Activated CD4-positive, alpha-beta T cell treated with anti-CD3 and anti-CD28 coated beads for 36 hours (primary cell): ENCODE measurements at places on chromosomes 6 and 20. TPM values are rescaled to one million over a fixed set of nuclear protein-coding genes. Genes with fewer than 3 reads are reported as not detected.

- DNase-seq = no peak
Observed at GRCh38 chr6:127100510-127101140, 17.8 kb upstream of the RSPO3 start.

The ADAM33 gene
- not detected for total RNA-seq

The PRL gene
- not detected for total RNA-seq

The TRIM38 gene
- total RNA-seq = 24.9 TPM
